ENCODE measurements at places on chromosomes 4 and X.
A peak's percentile ranks its signal among the peaks of the same experiment; 100 is the strongest.

DNA sequence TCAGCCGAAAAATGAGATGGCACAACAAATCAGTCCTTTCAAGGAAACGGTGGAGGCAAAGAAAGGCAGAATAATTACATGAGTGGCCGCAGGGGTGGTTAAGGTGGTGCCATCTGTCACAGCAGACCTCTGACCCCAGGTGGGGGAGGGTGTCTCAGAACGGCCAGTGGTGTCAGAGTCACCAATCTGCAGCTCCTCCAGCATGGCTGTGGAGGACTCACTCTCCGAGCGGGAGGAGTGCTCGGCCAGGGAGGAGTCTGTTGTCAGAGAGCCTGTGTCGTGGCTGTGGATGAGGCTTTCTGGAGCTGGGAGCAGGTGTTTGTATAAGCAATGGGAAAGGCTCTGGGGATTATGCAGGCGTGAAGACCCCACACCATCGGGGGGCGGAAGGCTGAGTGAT is 130.3 kb upstream of the PDLIM3 start:
- no peaks in the 10 kb centered on the region for H3K27me3 ChIP-seq
- H3K4me3 ChIP-seq = no peak overlapping the region
- H3K4me1 ChIP-seq = no peaks in the 10 kb centered on the region
- no peak overlapping the region for H3K27ac ChIP-seq
- no peaks in the 10 kb centered on the region for H3K36me3 ChIP-seq
- no peak for DNase-seq

DNA sequence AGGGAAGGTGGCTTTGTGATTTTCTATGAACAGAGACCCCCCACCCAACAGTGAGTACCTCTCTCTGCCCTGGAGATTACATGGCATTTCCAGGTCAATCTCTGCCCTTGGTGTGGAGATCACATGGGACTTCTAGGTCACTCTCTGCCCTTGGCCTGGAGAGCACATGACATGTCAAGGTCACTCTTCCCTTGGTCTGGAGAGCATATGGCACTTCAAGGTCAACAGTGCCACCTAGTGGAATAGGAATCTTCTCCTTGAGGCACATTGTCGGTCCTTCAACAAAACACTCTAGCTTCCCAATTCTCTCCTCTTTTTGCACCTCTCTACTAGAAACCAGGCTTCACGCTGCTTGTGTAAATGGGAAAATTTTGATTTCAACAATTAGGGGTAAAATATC is 66.2 kb upstream of the TACR3 start:
- H3K4me1 ChIP-seq = no peaks in the 10 kb centered on the region

DNA sequence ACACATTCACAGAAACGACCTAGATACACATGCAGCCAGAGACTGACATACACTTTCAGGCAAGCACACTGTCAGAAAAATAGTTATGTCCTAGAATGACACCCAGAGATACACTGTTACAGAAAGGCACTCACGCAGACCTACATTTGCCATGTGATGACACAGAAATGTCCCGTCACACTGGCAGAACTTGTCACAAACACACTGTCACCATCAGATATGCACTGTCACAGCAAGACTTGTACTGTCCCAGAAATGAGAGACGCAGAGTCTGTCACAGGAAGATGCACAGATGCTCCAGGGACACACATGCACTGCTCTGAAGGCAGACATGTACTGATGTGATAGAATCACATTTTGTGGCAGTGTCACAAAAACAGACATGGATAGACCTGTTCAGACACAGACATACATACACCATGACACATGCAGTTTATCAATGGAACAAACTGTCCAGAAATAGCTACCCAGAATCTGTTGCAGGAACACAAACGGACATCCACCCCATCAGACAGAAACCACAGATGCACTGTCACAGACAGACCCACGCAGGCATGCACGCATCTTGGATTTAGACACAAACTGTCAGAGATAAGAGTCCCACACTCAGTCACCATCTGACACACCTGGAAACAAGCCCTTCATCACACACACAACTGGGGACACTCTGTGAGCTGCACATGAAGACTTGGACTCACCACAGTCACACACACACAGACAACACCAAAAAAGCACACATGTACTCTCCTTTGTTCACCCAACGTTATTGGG is 1.3 kb upstream of the PIM2 start:
- H3K4me1 ChIP-seq = peaks cover 9% of the 10 kb centered on the region
- no peak overlapping the region for H3K4me3 ChIP-seq
- no peak for DNase-seq
- H3K36me3 ChIP-seq = peaks cover 2% of the 10 kb centered on the region

- no peak for DNase-seq
- H3K36me3 ChIP-seq = no peaks in the 10 kb centered on the region
- no peaks in the 10 kb centered on the region for H3K27me3 ChIP-seq
- no peak overlapping the region for H3K27ac ChIP-seq
Measured at GRCh38 chr4:63786171-63786570, 623.1 kb downstream of the TECRL start.

DNA sequence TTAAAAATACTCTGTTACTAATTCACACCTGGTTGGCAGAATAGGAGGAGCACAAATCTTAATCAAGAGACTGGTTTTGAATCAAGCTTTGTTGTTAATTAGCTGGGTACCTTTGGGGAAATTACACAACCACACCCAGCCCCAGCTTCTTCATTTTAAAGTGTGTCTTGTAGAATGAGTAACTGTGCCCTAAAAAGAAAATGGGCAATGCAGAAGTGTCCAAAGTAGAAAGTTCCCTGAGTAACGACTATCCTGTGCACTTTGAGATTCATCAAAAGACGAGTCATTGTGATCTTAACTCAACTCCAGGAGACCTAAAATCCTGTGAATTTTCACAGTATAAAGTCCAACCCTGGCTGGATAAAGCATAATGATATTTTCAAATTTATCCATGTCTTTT is 792.3 kb upstream of the HS3ST1 start:
- no peaks in the 10 kb centered on the region for H3K27me3 ChIP-seq
- DNase-seq = no peak
- no peaks in the 10 kb centered on the region for H3K4me1 ChIP-seq
- H3K27ac ChIP-seq = no peak overlapping the region
- no peaks in the 10 kb centered on the region for H3K36me3 ChIP-seq
- no peak overlapping the region for H3K4me3 ChIP-seq

GRCh38 chr4:122047456-122048425 is 95.9 kb upstream of the TRPC3 start:
- H3K27me3 ChIP-seq = no peaks in the 10 kb centered on the region
- H3K4me1 ChIP-seq = no peaks in the 10 kb centered on the region
- H3K36me3 ChIP-seq = no peaks in the 10 kb centered on the region
- DNase-seq = no peak
- H3K4me3 ChIP-seq = no peak overlapping the region

DNA sequence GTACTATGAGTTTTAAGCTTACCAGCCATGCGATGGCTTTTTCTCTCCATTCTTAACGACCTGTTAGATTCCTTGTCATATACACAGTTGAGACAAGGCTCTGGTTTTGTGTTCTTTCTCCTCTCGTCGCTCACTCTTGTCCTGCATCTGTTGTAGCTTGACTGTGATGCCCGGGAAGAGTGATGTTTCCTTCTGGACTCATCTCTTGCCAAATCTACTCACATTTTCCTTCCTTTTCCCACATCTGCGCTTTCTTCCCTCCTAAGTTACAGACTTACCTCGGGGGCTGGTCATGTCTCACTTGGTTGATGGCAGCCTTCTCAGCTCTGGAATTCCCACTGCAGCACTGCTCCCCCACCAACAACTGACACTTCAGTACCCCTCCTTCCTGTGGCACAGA is 4.8 kb upstream of the MAP7D3 start:
- H3K36me3 ChIP-seq = no peaks in the 10 kb centered on the region
- H3K27ac ChIP-seq = no peak overlapping the region
- H3K4me3 ChIP-seq = no peak overlapping the region
- H3K4me1 ChIP-seq = no peaks in the 10 kb centered on the region
- no peak for DNase-seq

GRCh38 chrX:43003939-43004338 is 226.0 kb upstream of the PPP1R2C start:
- no peaks in the 10 kb centered on the region for H3K27me3 ChIP-seq
- no peak for DNase-seq
- H3K4me3 ChIP-seq = no peak overlapping the region
- no peak overlapping the region for H3K27ac ChIP-seq

DNA sequence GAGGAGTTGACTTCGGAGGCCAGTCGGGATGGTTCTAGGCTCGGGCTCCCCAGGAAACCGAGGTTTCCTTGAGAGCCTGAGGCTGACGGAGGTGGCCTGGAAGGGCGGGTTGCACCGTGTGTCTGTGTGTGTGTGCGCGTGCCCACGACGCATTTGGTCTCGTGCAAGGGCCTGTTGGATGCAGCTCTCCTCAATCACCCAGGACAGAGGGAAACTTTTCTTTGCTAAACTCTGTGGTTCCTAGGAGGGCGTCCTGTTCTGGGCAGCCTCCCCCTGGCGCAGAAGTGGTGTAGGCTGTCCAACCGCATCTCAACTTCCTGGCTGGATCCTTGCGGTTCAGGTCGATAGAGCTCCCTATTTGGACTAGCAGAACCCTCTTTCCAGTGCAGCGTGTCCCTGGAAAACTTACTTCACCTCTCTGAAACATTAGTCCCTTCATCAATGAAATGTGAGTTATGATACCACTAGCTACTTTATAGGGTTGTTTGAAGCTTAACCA is 973 bp downstream of the STK32B start:
- H3K27me3 ChIP-seq = peaks cover 4% of the 10 kb centered on the region
- no peak for DNase-seq
- no peak overlapping the region for H3K27ac ChIP-seq
- H3K4me1 ChIP-seq = no peaks in the 10 kb centered on the region
- no peaks in the 10 kb centered on the region for H3K36me3 ChIP-seq

DNA sequence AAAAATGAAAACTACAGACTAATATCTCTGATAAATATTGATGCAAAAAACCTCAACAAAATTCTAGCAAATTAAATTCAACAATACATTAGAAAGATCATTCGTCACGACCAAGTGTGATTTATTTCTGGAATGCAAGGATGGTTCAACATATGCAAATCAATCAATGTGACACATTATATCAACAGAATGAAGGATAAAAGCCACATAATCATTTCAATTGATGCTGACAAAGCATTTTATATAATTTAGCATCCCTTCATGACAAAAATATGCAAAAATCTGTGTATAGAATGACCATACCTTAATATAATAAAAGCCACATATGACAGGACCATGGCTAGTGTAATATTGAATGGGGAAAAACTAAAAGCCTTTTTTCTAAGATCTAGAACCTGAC is 457.2 kb upstream of the SPANXN1 start:
- no peak overlapping the region for H3K27ac ChIP-seq
- DNase-seq = no peak
- H3K4me3 ChIP-seq = no peak overlapping the region
- H3K27me3 ChIP-seq = no peaks in the 10 kb centered on the region
- H3K4me1 ChIP-seq = no peaks in the 10 kb centered on the region

- H3K4me1 ChIP-seq = no peaks in the 10 kb centered on the region
- H3K27ac ChIP-seq = no peak overlapping the region
- H3K27me3 ChIP-seq = no peaks in the 10 kb centered on the region
- no peaks in the 10 kb centered on the region for H3K36me3 ChIP-seq
- DNase-seq = peak; percentile 52
Measured at GRCh38 chrX:110665223-110666002, 130.2 kb downstream of the CHRDL1 start.

DNA sequence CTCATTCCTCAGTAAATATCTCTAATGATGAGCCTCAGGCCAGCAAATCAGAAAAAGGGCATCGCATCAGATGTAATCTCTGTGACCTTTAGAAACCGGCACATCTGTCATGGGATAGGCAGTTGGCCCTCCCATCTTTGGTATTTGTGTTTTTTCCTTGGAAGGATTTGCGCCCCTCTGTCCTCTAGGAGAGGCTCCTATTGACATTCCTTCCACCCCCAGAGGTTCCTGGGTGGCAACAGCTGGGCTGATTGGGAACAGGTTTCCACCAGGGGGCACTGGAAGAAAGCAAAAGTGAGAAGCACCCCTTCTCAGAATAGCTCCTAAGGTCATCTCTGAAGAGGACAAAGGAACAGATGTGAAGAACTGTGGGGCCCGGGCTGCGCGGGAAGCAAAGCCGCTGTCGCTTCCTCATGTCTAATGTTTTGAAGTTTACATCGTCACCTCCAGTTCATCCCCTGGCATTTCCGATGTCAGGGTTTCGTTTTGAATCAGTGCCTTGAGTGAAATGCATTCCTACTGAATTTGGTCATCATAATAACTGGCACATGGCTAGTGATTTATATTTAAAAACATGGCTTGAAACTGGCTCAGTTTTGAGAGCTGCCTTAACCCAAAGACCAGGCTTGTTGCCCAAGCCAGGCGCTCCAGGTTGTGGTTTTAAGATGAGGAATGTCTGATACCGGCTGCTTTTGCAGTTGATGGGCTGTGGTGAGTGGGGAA is 6.2 kb downstream of the TXK start:
- peak; percentile 97 for DNase-seq
- no peak overlapping the region for H3K4me3 ChIP-seq
- H3K27ac ChIP-seq = peak overlapping the region; percentile 65
- H3K27me3 ChIP-seq = no peaks in the 10 kb centered on the region
- H3K36me3 ChIP-seq = no peaks in the 10 kb centered on the region

- no peaks in the 10 kb centered on the region for H3K27me3 ChIP-seq
- no peak for DNase-seq
- H3K36me3 ChIP-seq = peaks cover 2% of the 10 kb centered on the region
- no peak overlapping the region for H3K27ac ChIP-seq
- no peak overlapping the region for H3K4me3 ChIP-seq
- no peaks in the 10 kb centered on the region for H3K4me1 ChIP-seq
Measured at GRCh38 chr4:6606465-6607235, 31.7 kb downstream of the MAN2B2 start.

GRCh38 chr4:170698334-170698733 is 608.6 kb upstream of the AADAT start:
- H3K4me3 ChIP-seq = no peak overlapping the region
- no peaks in the 10 kb centered on the region for H3K4me1 ChIP-seq

DNA sequence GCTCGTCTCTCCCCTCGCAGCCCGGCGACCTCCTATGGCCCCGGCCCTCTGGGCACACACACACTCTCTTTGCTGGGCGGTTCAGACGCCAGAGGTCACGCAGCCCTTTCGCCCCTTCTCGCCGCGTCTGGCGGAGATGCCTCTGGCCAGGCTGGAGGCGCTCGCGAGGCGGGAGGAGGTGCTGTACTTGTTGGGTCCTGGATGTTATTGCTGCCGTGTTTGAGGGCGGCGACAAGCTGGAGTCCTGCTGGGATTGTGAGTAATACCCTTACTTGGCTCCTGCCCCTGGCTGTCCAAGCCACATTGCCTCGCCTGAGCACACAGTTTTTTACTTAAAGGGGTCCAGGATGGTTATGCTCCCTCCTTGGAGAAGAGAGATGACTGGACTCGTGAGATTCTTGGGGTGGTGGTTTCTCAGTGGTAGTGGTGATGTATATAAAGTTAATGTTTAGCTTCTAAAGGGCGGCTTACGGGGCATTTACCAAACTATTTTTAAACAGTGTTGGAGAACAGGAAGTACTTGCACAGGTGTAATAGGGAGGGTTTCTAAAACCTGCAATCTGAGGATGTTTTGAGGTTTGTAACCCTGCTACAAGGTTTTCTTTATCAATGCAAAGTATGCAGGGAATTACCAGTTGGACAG is 572 bp downstream of the USP53 start:
- no peaks in the 10 kb centered on the region for H3K27me3 ChIP-seq
- peak overlapping the region; percentile 89 for H3K4me3 ChIP-seq
- H3K27ac ChIP-seq = peak overlapping the region; percentile 90
- no peaks in the 10 kb centered on the region for H3K36me3 ChIP-seq

GRCh38 chr4:160825644-160826338 is 1338.0 kb downstream of the FSTL5 start:
- no peaks in the 10 kb centered on the region for H3K27me3 ChIP-seq
- no peak for DNase-seq
- H3K4me1 ChIP-seq = no peaks in the 10 kb centered on the region
- H3K27ac ChIP-seq = no peak overlapping the region
- H3K36me3 ChIP-seq = no peaks in the 10 kb centered on the region

Data from mesendoderm (in vitro differentiated cells).